Thymus (tissue), 14 donors: ENCODE measurements at places on chromosomes 6 and 20. TPM values are rescaled to one million over a fixed set of nuclear protein-coding genes. Genes with fewer than 3 reads are reported as not detected.

AHI1 gene
- total RNA-seq = 11.5 TPM

GRCh38 chr6:33699131-33699530 lies 12.4 kb downstream of the UQCC2 start:
- DNase-seq = no peak

DNA sequence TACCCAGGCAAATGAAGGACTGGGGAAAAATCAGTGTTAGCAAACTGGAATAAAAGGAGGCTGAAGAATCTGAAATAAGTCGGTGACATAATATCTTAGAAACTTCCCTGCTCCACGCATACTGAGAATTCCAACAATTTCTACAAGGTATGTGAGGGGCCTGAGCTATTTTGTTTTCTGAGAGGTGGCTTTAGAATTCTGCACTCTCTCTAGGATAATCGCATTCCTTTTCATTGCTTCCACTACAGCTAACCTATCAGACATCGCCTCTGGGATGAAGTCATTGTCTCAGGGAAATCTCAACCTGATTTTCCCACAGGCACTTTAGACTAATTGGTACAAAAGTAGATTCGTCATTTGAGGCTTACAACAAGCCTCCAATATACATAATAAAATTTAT lies 740.8 kb downstream of the PHF3 start:
- no peak for DNase-seq

DNA sequence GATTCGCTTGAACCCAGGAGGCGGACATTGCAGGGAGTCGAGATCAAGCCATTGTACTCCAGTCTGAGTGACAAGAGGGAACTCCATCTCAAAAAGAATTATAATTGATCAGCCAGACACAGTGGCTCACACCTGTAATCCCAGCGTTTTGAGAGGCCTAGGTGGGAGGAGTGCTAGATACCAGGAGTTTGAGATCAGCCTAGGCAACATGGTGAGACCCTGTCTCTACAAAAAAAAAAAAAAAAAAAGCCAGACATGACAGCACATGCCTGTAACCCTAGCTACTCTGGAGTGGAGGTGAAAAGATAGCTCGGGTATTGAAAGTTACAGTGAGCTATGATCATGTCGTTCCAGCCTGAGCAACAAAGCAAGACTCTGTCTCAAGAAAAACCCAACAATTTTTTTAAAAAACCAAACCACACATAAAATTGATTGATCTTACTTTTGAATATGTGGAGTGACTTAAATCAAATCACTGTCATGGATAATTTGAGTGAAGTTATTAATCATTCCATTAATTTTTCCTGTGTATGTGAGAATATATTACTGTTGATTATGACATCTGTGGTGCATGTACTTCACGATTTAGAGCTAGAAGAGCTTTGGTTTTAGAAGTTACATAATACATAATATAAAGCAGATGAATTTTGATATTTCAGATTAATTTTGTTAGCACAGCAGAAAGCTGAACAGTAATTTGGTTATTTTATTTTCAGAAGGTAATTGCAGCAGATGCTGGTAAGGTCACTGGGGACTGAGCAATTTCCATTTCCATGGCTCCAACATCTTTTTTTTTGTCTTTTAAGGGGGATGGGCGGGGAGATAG lies 34.4 kb downstream of the NCOA7 start:
- no peak for DNase-seq

DNA sequence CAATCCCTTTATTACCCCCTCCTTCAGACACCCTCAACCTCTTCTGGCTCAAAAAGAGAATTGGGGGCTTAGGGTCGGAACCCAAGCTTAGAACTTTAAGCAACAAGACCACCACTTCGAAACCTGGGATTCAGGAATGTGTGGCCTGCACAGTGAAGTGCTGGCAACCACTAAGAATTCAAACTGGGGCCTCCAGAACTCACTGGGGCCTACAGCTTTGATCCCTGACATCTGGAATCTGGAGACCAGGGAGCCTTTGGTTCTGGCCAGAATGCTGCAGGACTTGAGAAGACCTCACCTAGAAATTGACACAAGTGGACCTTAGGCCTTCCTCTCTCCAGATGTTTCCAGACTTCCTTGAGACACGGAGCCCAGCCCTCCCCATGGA lies 2.2 kb downstream of the TNF start:
- no peak for DNase-seq
